NCI-H1436 treated with DMSO at 0.1 percent for 48 hours (cell line): ENCODE measurements at places on chromosomes 1 and 21.

DNA sequence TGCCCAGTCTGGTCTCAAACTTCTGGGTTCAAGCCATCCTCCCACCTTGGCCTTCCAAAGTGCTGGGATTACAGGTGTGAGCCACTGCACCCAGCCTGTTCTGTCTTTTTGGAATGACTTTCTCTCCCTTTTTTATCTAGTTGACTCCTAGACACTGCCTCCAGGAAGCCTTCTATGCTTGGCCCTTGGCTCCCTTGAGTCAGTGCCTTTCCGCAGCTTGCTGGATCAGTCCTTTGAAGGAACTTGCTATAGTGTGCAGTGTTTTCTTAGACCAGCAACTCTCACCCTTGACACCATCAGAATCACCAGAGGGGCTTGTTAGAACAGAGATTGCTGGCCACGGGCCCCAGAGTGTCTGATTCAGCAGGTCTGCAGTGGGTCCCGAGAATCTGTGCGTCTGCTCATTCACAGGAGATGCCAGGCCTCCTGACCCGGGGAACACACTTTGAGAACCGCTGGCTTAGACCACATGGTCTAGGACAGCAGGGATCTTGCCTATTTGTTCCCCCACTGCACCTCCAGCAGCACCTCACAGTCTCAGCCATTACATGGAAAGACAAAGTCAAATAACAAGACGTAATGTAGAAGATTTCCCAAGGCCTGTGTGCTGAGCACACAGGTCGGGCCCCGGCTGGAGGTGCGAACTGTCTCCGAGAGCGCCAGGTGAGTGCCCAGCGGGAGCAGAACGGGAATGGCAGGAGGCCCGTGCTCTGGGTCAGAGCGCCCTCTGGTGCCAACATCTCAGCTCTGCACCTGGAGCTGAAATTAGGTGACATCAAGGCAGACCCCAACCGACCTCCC, 27.4 kb upstream of the CTPS1 start:
- no peak for DNase-seq

DNA sequence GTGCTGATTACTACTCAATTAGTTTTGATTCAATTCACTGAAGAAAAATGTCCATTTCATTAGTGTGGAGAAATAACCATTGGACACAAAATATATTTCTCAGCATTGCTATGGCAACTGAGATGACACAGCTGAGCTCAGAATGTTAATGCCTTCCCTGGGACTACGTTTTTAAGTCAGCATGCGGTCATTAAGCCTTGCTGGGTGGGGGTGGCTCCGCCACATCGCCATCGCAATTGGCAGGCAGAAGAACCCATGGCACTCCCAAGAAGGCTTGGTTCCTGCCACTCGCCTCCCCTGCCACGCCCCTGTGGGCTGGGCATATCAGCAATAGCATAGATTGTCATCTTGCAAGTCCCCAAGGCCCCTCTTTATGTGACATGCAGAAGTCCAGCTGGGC, 256.7 kb upstream of the CAMK1G start:
- no peak for DNase-seq

DNA sequence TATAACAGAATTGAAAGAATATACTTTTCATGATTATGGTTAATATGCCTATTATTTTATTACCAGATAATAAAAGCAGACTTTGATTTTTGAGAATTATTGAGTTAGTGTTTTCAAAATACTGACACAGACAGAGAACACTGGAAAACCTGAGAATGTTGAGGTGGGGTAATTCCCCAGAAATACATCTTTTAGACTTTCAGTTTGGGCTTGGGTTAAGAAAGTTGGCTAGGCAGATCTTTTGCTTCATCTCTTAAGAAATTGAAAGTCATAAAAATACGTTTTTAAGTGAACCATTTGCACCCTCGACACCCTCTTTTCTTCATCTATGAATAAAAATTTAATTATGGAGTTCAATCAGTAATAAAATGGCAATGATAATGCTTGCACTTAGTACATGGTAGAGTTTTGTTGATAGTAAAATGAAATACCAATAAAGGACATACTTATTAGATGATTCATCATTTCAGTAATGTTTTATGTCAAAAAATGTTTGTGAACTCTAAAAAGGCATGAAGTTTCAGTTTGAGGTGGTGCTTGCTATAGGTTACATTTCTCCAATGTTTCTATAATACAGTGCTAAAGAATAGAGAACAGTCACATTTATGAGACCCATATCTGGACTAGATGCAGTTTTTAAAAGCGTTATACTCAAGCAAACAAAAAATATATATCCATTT, 1.9 kb upstream of the SAMSN1 start:
- no peak for DNase-seq

GRCh38 chr1:230661976-230662375, 19.7 kb downstream of the COG2 start:
- no peak for DNase-seq

DNA sequence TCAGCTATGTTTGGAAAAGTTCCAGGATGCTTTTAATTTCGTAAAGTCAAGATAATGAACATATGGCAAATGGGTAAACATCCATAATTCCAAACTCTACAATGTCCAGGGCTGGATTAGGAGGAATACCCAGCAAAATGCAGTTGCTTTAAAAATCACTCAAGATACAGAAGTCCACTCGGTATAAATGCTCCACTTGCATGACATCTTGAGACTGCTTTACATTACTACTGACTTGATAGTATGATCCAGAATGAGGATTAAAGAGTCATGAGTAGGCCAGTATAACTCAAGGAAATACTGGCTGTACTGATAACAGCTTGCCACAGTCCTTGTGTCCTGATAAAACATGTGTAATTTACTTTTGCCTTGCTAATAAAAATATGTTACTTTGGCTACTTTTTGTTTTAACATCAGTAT, 58.3 kb upstream of the ANGPTL3 start:
- DNase-seq = no peak
